ENCODE measurements at places on chromosomes 4 and X.

GRCh38 chr4:48270951-48271473, 1.4 kb upstream of the TEC start:
- DNase-seq: no peak

- DNase-seq: no peak
These were observed 521.6 kb upstream of the SLIT2 start for GRCh38 chr4:19729886-19730651.

- DNase-seq: no peak
These were observed 41.3 kb upstream of the ASMTL start for GRCh38 chrX:1493877-1494510.

DNA sequence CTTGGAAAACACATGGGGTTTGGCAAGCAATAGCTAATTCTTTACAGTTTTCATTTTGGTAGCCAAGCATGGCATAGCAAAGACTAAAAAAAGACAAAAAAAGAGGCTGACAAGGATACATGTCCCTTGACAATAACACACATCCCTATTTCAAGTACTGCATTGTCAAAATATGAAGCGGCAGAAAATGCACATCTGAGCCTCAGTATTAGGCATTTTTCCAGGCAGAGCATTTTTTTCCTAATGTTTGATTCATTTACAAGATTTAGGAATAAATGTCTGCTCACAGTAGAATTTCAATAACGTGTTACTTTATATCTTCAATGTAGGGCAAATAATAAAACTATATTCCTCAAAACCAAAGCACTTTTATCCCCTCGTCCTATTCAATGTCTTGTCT, 216.3 kb upstream of the PCDH18 start:
- DNase-seq: no peak

- no peak for DNase-seq
These were observed 65.4 kb upstream of the KLHL13 start for GRCh38 chrX:118182025-118182424.

- DNase-seq: no peak
These were observed 80.6 kb downstream of the PPP2R2C start for GRCh38 chr4:6391852-6392188.

DNA sequence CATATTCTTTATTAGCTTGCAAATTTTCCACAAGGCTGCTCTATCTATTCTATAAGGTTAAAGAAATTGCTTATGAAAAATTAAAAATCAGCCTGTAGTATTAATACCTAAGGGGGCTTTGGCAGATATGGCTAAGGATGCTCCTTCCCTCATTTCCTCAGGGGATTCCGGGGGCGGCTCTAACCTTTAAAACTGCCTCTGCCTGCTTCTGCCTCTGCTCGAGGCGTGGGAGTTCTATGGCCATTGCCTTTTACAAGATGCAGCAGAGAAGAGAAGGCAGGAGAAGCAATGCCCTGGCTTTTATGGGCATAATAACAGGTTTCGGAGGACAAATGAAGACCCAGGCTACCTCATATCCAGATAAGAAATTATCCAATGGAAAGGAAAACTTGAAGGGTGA, 8.6 kb upstream of the CDKN2AIP start:
- DNase-seq: no peak

All from CD4-positive, alpha-beta T cell treated with Interleukin-1 beta for 1 hour (primary cell).